Right kidney (tissue), 9 donors: ENCODE measurements at places on chromosomes 6 and 20.

DNA sequence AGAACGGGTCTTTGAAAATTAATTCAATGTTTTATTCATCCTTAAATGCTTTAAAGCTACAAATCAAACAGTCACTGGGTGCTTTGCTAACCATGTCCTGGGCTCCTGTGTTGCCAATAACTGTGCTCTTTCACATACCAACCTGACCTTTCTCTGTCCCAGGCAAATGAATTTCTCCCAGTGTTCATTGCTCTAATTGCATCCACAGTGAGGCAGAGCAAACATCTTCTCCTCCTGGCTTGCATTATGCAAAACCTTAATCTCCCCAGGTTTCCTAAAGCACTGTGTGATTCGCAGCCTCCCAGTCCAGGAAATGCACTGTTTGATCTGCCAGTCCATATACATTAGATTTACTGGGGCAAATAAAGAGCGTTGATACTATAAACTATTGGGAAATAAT, 219.0 kb downstream of the PREX1 start:
- no peak for DNase-seq

- no peak for DNase-seq
Measured at GRCh38 chr6:96814625-96815024, 22.7 kb downstream of the GPR63 start.

DNA sequence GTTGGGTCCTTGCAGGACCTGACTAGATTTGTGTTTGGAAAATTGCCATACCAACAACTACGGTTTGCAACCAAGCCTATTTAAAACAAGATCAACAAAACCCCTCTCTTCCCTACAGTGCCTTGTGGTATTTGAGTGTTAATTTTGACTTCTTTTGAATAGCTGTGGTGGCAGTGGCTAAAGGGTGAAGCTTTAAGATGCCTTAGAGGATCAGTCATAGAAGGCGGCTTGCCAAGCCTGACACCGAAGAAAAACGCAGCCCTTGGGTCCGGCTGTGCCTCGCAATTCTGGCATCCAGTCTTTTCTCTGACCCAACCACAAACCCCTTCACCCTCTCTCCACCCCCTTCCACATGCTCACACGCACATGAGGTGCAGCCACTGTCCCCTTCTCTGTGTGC, 32.6 kb downstream of the BMP6 start:
- no peak for DNase-seq

DNA sequence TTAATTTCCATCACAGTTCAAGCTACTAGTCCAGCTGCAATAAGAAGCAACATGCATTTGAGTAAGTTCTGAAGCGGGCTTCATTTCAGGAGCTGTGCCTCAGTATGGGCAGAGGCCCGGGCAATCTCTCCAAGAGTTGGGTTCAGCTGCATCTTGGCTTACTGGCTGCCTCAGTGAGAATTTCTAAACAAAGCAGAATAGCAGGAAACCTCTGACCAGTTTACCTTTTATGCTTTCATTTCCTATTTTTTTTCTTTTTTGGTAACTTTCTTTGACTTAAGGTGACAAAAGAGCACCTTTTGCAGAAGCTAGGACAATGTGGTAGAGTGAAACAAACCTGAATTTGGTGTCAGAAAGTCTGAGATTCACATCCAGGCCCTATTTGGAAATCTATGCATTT, 51.0 kb upstream of the FBXO30 start:
- no peak for DNase-seq

GRCh38 chr6:160952633-160953281, 38.8 kb upstream of the MAP3K4 start:
- DNase-seq, result no peak

GRCh38 chr6:10554826-10555225, 33.7 kb downstream of the GCNT2 start:
- no peak for DNase-seq

- no peak for DNase-seq
Measured at GRCh38 chr6:170402318-170403040, 95.9 kb downstream of the FAM120B start.

DNA sequence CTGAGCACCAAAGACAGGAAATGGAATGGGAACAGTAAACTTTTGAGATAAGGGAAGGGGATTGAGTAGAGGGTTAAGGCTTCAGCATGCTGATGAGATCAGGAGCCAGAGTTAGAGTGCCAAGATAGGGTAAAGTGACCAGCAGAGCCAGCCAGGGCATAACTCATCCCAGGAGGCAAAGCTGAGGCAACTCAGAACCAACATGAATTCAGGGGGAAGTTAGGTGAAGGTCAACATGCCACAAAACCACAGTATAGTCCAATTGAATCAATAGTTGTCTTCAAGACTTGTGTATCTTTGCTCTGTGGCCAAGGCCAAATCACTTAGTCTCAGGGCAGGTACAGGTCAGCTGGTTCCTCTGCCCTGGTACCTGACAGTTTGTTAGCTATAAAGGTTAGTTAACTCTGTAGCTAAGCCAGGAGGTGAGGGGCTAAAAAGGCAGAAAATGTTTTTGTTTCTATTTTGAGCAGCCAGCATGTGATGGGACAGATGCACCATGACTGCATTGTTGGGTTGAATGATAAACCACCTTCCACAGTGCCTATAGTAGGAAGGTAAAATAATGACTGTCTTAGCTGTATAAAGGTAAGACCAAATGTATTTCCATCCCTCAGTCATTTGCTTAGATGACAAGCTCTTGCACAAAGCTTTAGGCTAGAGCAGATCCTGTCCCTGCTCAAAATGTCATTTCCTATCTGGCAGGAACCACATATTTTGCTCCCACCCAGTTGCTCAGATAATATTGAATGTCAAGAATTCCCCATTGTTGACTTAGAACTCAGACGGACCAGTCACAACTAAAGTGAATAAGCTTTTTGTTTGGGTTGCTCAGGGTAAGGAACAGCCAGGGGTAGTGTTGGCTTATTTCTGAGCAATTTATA, 15.8 kb downstream of the RNF8 start:
- DNase-seq, result no peak

- no peak for DNase-seq
Measured at GRCh38 chr20:24046888-24047287, 58.3 kb upstream of the GGTLC1 start.

- DNase-seq, result no peak
Measured at GRCh38 chr20:38272961-38273360, 12.4 kb upstream of the KIAA1755 start.

DNA sequence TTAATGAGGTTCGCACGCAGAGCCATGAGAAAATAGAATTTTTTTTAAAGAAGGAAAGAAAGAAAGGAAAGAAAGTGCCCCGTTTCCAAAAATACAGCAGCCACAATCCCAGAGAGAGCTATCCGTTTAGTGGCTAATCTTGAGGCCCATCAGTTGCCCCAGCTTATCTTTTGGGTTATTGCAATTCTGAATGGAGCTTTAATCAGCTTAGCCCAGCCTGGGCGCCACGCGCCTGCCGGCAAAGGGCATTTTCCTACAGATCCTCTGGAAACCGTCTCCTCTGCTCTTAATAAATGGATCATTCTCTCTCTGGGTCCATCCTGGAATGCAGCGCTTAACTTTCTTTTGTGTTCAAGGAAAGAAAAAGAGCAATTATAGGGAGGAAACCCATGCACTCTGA, 413.3 kb downstream of the MAFB start:
- DNase-seq, result no peak

- no peak for DNase-seq
Measured at GRCh38 chr20:44057698-44058675, 129.0 kb downstream of the JPH2 start.

DNA sequence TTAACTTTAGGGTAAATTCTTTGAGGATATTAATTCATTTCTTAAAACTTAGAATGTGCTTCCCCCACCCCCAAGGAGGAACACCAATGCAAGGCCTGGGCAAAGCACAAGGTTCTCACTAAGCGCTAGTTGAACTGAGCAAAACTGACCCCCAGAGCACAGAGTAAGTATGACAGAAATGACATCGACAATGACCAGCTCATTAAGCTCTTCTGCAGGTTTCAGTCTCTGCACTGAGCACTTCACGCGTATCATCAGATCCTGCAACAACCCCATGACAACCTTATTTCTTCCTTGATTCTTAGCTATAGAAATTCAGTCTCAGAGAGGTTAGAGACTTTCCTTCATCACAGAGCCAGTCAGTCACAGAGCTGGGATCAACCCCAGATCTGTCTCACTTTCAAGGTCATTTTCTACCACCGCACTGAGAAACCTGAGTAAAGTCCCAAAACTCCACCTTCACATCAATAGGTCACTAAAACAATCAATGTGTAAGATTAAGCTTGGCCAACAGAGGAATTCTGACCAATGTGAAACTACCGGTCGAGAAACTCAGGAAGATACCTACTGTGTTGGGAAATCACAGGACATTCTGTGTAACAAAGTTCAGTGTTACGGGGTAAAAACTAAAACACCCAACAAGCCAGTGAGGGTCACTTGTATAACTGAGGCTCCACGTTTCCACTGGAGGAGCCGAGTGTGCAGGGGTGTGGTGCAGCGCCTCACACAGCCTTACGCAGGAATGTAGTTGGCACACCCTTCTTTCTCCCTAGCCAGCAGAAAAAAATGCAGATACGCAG, 129.0 kb upstream of the FOXQ1 start:
- no peak for DNase-seq

GRCh38 chr20:17935186-17935585, 33.4 kb downstream of the SNX5 start:
- DNase-seq, result no peak

DNA sequence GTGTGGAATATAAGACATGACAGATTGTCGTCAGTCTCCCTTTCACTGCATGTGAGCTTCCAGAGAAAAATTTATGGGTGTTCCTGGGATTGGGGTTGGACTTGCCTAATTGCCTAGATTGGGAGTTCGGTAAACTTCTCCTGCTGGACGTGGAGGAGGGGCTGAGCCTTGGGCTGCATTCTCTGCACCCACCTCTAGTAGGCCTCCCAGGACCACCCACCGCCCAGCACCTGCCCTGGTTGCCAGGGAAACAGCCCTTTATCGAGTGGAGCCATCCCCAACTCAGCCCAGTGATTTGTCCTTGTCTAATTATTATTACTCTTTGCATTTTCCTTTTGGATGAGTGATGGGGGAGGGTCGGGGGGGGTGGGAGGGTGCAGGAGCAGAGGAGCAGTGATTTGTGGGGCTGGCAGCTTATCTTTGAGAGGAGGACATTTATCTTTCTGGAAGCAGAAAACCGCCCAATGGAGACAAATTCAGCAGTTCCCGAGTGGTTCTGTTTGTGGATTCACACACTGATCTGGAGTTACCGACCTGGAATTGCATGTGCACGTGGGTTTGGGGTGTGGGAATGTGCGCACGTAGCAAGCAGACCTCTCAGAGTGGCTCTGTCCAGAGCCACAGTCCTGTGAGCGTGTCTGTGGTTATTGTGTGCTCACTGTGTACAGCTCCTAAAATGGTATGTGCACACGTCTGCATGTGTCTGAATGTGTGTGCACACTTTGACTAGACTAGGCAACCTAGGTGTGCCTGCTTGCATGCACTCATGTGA, 104.5 kb downstream of the DHX35 start:
- DNase-seq, result no peak

GRCh38 chr6:168533414-168533813, 92.4 kb downstream of the SMOC2 start:
- DNase-seq, result no peak

- DNase-seq, result peak; percentile 69
Measured at GRCh38 chr20:11686820-11687543, 230.7 kb upstream of the BTBD3 start.

DNA sequence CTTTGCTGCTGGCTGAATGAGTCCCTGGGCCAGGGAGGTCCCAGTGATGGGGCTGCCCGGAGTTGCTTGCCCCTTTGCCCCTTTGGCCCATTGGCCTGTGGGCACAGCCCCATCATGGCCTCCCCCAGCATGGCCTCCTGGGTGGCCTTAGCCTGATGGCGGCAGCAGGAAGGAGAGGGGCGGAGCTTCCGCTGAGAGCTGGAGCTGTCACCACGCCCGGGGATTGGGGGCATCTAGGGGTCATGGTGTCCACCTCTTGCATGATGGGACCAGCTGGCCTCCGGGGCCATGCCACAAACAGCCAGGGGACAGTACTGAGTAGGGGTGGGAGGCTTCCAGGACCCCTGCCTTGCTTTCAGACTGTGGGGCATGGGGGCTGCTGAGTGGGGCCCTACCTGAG, 31.5 kb upstream of the GATA5 start:
- no peak for DNase-seq

GRCh38 chr6:27101824-27102223, 145.7 kb upstream of the PRSS16 start:
- DNase-seq, result no peak

GRCh38 chr6:157768863-157769551, 54.0 kb upstream of the SNX9 start:
- DNase-seq, result no peak

DNA sequence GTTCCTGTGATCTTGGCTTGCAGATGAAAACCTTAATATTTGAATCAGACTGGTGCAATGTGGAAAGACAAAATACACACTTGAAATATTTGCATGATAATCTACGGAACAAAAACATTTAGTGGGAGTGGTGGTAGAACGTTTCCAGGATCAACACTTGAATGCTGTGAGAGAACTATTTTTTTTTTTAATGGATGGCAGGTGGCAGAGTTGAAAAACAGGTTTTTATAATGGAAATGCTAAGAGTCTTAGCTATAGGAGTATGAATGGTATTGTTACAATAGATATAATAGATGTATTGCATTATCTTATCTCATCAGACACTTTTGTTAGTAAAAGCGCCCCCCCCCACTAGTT, 49.2 kb downstream of the CDKAL1 start:
- no peak for DNase-seq

- peak; percentile 82 for DNase-seq
Measured at GRCh38 chr20:47360297-47361056, 4.0 kb upstream of the ZMYND8 start.

- DNase-seq, result no peak
Measured at GRCh38 chr20:10318291-10319024, 99.8 kb downstream of the SNAP25 start.

DNA sequence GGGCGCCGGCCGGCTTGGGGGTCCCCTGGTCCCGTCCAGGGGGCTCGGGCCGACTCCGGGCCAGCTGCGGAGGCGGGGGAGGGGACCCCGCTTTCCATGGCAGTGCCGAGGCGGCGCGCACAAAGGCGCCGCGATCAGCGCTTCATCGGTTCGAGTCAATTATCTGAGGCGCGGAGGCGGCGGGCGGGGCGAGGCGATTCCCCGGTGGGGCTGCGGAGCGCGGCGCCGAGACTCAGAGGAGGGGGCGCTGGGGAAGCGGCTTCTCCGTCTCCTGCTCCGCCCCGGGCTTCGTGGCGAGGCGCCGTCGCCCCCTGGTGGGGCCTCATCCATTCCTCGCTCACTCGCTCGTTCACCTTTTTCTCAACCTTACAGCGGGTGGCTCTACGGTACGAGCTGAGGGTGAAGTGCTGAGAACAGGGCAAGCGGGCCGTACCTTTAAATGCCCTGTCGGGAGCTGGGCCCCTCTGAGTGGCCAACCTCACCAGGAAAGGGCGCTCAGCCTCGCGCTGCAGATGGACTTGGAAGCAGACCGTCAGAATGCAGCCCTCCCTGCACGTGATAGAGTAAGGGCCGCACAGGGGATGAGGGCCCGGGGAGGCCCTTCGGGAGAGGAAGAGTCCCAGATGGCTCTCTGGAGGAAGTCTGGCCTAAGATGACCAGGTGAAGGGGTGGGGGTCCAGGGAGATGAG, 39.9 kb downstream of the SLC52A3 start:
- peak; percentile 76 for DNase-seq

DNA sequence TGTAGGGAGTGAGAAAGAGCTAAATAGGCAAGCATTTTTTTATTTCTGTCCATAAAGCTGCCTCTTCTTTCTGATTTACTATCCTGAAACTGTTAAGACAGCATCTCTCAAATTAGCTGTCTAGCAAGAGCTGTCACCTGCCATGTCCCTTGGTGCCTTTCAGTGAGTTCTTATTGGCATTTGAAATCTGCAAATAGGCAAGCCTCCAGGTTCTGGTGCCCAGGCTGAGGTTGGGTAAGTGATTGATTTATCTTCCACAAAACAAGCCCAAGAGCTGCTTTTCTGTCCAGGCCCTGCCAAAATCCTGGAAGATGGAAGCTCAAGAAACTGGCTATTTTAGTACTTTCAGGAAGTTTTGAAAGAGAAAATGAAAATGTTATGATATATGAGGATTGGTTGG, 22.4 kb downstream of the MANEA start:
- no peak for DNase-seq
